NCI-H1436 treated with DMSO at 0.1 percent for 48 hours (cell line): ENCODE measurements at places on chromosomes 11 and 22.
A peak's percentile ranks its signal among the peaks of the same experiment; 100 is the strongest.

- no peak for DNase-seq
These were observed 29.5 kb upstream of the TESMIN start for GRCh38 chr11:68780829-68781228.

- no peak for DNase-seq
These were observed 33.3 kb downstream of the KIAA1671 start for GRCh38 chr22:24985826-24986214.

GRCh38 chr11:57546869-57547475 lies 9.6 kb downstream of the SMTNL1 start:
- DNase-seq: no peak

DNA sequence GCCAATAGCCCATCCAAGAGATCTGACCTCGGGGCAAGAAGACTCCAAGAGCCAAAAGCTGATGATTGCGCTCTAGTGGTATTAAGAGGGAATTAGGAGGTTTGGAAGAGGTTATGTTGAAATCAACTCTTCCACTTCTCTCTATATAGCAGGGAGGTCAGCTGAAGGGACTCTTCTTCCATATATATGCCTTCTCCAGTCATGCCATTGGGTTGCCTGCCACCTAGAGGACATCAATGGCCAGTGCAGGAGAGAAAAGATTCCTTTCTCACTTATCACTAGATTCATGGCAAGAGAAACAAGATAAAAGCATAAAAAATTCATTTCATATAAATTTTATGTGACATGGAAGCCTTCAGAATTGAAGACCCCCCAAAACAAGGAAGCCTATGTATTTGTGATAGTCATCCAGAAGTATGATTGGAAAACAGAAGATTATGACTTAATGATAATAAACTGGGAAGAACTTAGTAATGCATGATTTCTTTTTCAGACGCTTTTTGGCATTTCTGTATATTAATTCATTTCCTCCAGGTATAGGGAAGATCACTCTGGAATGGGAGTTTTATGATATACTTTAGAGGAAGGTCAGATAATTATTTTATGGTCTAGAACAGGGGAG lies 435.1 kb upstream of the DDI1 start:
- peak; percentile 12 for DNase-seq

DNA sequence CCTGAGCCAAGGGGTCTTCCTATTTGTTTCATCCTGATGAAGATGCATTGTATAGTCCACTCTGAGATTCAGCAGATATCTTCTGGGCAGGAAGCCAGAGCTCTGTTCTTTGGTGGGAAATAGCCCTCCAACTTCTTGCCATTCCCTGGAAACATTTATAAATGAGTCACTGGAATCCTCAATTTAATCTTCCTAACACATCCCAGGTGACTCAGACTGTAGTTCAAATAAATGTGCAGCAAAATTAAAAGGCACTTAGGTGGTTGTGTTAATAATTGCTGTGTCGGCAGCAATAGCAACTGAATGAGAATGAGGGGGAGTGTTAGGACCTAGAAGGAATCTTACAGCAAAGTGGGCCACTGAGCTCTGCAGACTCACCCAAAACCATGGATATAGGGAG lies 108.6 kb downstream of the INSC start:
- DNase-seq: no peak

DNA sequence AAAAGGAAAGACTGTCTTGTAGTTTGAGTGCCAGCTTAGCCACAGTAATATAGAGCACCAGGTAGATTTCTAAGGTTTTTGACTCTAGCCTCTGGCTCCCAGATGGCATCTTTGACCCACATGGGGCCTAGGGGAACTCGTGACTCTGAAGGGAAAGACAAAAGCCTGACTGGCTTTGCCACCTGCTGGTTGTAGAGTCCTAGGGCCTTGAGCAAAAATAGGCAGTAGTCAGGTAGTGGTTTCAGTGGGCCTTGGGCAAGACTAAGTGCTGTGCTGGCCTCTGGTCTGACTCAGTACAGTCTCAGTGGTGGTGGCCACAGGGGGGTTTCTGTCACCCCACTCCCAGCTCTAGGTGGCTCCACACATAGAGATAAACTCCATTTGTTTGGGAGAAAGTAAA lies 349.4 kb downstream of the FAM181B start:
- no peak for DNase-seq

DNA sequence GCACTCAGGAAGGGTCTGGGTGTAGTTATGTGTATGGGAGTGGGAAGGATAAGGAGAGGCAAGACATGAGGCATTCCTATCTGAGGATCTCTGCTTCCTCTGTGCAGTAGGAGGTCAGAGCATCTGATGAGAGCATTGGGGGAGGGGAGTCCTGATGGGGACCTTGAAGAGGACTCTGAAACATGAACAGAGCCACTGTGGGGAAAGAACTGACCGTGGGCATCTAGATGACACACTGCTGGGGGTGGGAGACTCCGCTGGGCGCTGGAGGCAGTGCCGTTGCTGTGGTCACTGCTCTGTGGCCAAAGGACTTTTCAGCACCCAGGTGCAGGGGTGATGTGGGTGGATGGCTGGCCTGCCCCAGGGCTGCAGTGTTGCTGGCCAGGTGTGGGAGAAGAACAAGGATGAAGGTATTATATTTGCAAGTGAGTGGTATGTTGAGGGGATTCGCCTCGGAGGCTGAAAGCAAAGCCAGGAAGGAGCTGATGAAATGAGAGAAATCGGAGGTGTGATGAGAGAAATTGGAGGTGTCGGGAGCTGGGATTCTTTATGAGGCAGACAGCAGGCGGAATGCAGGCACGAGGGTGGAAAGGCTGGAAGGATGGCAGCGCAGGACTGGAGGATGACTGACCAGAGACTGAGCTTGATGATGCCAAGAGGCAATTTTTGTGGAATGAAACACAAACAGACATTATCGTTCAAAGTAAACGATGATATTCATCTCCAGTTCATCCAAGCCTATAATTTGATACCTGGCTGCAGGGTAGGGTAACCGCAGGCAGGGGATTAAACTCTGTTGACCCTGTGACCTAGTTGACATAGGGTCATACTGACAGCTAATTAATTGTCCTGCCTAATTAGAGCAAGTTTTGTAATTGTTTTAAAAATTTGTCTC lies 19.4 kb upstream of the TMPRSS4 start:
- DNase-seq: no peak

DNA sequence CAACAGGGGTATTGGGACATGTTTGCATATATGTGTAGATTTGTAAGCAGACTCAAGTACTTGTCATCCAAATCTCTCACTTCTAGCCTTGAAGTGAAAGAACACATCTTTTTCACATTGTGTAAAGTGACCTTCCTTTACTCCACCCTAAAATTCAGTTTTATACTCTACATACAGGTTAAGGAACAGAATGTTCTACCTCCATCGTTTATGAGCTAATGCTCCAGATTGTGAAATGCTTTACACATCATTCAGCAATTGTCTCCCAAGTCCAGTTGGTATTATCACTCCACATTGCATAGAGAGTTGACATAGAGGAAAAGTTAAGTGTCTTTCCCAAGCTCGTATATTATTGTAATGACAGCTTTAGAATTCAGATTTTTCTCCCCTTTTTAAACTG lies 46.1 kb upstream of the BLID start:
- no peak for DNase-seq

- DNase-seq: no peak
These were observed 742.1 kb upstream of the TENM4 start for GRCh38 chr11:80182901-80183300.

GRCh38 chr11:11813288-11813962 lies 28.3 kb upstream of the USP47 start:
- DNase-seq: no peak

DNA sequence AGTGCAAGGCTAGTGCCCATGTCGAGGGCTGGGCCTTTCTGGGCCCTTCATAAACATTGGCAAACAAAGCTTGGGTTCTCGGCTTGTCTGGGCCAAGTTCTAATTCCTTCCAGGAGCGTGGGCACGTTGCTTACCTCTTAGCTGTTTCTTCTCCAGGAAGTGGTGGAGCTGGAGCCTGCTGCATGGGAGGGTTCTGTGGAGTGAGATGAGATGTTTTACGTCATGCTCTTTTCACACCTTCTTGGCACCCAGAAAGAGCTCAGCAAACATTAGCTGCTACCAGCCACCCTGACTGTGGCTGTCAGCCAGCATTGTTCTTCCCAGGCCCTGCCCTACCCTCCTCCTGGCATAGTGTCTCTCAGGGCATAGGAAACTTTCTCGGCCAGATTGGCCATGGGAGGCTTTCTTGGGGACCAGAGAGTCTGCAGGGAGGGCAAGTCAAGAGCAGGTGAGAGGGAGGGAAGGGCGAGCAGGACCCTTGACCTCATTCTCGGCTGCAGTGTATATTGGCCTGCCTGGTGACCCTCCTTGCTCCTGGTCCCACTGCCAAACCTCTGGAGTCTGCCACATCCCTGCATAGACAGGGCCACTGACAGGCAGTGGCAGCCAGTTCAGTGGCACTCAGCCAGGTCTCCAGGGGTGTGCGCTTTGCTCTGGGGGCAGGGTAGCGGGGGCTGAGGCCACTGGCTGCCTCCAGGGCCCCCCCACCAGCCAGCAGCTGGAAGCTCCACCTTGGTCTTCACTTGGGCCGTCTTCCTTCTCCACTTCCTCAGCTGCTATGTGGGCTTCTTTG lies 98.8 kb downstream of the BCR start:
- DNase-seq: no peak

- no peak for DNase-seq
These were observed 753 bp upstream of the PPARA start for GRCh38 chr22:46149512-46150033.

DNA sequence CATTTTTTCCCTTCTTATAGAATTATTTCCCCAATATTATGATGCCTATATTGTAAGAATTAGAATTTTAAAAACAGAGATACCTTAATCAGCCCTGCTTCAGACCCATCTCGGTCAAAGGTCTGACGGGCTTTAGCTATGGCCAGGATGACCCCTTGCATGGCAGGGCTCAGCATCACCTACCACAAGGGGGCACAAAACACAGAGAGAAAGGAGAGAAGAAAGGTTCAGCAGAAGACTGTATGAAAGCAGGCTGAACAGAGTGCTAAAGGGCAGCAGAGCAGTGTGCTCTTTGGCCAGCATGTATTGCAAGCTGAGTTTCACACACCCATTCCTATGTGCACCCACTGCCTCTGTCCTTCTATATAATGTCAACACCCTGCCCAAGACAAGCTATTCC lies 26.8 kb downstream of the CLDN25 start:
- no peak for DNase-seq

- DNase-seq: no peak
These were observed 931.0 kb downstream of the NTM start for GRCh38 chr11:132301465-132301864.

GRCh38 chr11:57645689-57646085 lies 4.0 kb downstream of the YPEL4 start:
- no peak for DNase-seq

- DNase-seq: no peak
These were observed 701 bp downstream of the TMEM216 start for GRCh38 chr11:61392981-61393595.

DNA sequence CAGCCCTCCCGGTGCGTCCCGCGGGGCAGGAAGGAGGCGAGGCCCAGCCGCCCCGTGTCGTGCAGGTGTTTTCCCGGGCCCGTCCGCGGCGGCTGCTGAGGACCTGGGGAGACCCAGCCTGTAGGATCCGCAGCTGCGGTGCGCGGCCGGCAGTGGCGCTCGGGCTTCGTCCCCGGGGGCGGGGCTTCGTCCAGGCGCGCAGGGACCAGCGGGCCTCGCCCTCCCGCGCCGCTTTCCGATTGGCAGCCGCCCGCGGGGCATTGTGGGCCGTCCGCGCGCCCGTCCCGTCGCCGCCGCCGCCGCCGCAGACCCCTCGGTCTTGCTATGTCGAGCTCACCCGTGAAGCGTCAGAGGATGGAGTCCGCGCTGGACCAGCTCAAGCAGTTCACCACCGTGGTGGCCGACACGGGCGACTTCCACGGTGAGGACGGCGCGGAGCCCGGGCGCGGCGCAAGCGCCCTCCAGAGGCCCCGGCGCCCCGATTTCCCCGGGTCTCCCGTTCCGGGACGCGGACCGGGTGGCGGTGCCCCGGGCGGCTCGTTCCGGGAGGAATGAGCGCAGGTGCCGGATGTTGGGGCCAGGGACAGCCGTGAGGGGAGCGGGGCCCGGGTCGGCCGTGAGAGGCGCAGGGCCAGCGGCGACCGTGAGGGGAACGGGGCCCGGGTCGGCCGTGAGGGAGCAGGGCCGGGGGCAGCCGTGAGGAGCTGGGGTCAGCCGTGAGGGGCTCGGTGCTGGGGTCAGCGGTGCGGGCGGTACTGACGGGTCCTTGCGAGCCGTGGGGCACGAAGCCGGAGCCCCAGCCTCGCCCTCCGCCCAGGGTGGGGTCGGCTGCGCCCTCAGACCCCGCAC lies at the start of gene TALDO1:
Gene TALDO1 (plus strand): TSS at position 307 of the 849 bp plus-strand sequence. CDS start 18 bp downstream, at position 325.
- DNase-seq: peak; percentile 29

DNA sequence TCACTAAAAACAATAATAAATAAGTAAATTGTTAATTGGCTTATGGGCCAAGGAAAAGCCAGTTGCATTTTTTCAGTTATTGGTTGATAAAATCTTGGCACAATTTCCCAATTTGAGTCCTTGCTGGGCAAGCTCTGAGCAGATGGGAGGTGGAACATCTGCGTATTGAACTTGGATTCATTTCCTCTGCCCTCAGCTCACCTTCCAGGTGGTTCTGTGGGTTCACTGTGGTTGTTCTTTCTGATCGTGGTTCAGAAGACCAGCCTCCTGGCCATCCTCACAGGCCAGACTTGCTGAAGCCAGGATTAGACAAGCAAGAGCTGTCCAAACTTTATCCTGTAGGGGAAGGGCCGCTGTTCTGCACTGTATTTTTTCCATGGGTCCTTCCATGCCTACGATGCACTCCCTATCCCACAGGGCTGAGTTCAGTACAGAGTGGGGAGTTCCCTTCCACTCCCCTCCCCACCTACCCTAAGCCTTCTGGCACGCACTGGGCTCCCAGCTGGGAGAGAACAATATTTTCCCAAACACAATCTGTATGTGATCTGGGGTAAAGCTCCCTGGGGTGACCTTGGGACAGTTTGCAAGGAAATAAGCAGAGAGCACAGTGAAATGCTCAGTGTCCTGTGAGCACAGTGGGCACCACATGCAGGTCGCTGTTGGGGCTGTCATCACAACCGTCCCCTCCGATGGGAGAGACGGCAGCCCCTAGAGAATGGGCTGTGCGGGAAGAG lies 43.5 kb upstream of the TP53I11 start:
- DNase-seq: no peak

GRCh38 chr11:1669546-1670218 lies 27.3 kb upstream of the KRTAP5-6 start:
- DNase-seq: no peak

- DNase-seq: no peak
These were observed 35.6 kb upstream of the PSMA1 start for GRCh38 chr11:14555818-14556217.
